ENCODE measurements at places on chromosomes 3 and 15.

GRCh38 chr3:66572090-66572675 lies 71.4 kb upstream of the LRIG1 start:
- no peak for DNase-seq

DNA sequence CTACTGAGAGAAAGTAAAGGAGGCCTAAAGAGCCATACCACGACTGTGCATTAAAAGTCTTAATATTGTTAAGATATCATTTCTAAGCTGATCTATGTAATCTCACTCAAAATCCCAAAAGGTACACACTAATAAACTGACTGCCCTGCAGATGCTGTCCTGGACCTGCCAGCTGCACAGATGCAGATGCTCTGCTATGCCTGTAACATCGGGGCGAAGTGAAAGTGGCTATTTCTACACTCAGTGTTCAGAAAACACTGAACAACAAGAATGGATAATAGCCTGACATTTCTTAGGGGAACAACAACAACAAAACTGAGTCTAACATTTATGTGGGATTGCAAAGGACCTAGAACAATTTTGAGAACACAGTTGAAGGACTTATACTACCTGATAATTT lies 31.9 kb downstream of the RAD18 start:
- DNase-seq: no peak

- DNase-seq: no peak
Measured at GRCh38 chr3:135239615-135239884, 444.5 kb downstream of the EPHB1 start.

DNA sequence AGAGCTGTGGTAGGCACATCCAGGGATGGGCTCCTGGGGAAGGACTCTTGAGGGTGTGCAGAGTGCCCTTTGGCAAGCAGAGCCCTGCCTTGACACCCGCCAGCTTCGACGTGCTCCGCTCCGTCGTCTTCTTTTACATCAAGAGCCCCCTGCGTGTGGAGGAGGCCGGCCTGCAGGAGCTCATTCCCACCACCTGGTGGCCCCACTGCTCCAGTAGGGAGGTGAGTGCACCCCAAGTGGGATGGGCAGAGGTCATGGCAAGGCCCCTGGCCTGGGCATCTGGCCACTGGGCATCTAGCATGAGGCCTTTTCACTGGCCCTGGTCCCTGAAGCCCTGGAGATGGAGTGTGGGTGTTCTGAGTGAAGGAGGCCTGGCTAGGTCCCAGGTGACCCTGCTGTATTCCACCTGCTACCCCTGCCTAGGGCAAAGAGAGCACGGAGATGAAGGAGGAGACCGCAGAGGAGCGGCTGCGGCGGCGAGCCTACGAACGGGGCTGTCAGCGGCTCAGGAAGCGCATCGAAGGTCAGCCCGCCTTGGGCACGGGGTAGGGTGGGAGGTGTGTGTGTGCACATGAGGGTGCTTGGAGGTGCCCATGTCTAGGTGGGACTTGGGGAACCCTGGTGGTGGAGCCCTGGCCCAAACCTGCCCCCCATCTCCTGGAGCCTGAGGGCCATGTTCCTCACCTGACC lies 12.2 kb downstream of the RNF123 start:
- no peak for DNase-seq

DNA sequence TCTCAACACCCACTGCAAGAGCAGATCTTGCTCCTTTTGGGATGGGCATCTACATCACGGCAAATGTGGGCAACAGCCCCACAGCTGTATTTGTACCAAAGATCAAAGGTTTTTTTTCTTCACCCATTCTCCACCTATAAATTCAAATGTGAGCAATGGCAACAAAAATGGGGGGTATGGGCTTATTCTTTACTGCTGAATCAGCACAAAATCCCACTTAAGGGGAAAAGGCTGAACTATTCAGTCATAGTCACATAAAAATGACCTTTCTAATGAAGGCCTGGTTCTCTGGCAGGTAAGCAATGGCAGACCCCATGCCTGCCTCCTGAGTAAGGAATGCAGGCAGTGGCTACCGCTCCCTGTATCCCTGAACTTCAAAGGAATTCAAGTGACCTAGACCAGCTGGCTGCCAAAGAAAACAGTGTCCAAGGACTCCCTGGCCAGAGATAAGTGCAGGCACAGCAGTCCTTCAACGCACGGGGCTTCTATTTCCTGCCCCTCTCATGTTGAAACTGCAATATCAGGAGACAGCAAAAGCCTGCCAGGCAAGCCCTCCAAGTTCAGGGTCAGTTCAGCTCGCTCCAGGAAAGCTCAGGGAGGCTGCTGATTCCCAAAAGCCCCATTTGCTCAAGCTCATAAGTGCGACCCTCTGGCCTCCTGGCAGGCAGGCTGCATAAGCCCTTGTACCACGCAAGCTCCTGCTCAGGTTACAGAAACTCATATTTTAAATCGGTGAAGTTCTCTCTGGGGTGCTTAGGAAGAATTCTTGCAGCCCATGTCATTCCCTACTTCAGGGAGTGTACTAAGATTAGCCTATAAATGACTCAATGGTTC lies 134.1 kb downstream of the PDZRN3 start:
- DNase-seq: peak; percentile 54

- no peak for DNase-seq
Measured at GRCh38 chr3:13277196-13277813, 142.8 kb downstream of the NUP210 start.

GRCh38 chr3:19489936-19490335 lies 341.6 kb downstream of the KCNH8 start:
- no peak for DNase-seq

GRCh38 chr3:187210545-187211327 lies 13.4 kb downstream of the RTP1 start:
- DNase-seq: peak; percentile 87

GRCh38 chr3:14767245-14768051 lies 51.3 kb upstream of the FGD5 start:
- DNase-seq: no peak

Measured in fibroblast of gingiva (primary cell).